Stimulated activated CD4-positive, alpha-beta T cell treated with anti-CD3 and anti-CD28 coated beads, TNF-alpha, amount 100 ng/mL, for 4 hours (primary cell): ENCODE measurements at places on chromosomes 7 and 10.

DNA sequence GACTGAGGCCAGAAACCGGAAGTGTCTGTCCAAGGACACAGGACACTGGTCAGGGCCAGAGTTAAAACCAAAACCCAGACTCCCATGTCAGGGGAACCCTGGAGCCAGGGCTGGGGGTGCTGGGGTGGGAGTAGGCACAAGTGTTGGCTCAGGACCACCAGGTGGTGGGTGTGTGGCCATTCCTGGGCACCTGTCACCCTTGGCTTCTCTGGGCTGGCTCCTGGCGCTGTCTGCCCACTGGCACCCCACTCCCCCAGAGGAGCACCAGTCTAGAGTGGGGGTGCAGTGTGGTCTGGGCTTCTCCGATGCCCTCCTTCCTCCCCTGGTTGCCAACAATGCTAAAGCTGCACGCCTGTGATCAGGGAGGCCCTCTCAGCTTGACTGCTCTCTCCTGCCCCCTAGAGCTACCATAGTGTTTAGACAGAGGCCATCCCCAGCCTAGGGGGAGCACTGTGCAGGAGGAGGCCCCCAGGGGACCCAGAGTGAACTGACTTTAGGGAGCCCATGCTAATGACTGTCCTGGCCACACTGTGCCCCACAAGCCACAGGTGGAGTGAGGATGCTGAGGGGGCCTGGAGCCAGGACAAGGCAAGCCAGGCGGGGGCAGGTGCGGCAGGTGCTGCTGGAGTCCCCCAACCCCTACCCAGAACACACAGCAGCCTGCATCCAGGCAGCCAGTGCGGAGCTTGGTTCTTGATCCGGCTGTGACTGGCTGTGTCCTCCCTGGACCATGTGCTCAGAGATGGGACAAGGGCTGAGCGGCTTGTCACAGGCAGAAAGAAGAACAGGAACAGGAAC lies 11.0 kb downstream of the RASGEF1A start:
- DNase-seq, result no peak

GRCh38 chr7:30351286-30351685 lies 66.9 kb downstream of the ZNRF2 start:
- no peak for DNase-seq

GRCh38 chr10:71687077-71687476 lies 32.5 kb downstream of the C10orf105 start:
- DNase-seq, result no peak

- DNase-seq, result no peak
These were observed 37.4 kb upstream of the GARS1 start for GRCh38 chr7:30557245-30557644.

GRCh38 chr10:95312986-95313495 lies 22.2 kb upstream of the PDLIM1 start:
- DNase-seq, result no peak

DNA sequence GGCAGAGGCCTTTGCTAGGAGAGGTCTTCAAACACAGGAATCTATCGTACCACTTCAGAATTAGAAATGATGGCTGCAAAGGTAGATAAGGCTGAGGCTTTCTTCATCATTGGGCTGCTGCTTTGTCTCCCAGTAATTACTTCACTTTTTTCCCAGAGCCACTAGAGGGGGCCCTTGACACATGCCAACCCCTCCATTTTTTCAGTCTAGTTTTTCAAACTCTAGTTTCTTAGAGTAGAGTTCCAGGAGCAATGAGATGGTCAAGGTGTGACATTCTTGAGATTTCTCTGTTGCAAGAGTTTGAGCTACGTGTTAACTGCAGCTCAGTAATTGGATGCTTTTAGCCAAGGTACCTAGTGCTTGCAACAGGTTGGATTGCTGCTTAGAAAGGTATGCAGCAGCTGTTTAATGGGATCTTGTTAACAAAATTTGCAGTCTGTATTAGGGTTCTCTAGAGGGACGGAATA lies 33.8 kb upstream of the RBM20 start:
- peak; percentile 28 for DNase-seq
